T-helper 1 cell treated with Interleukin-12 subunit alpha and Interleukin-12 subunit beta and Interleukin-4 antibody, amounts not matched to agents 30 ng/mL and 1 ng/mL, for 36 hours (primary cell): ENCODE measurements at places on chromosomes 6 and 20. TPM values are rescaled to one million over a fixed set of nuclear protein-coding genes. Genes with fewer than 3 reads are reported as not detected.

The TCP11 gene
- not detected in 2 replicates for total RNA-seq

The SLC35A1 gene
- 12.2 and 13.6 TPM in 2 replicates for total RNA-seq

The GJE1 gene
- not detected in 2 replicates for total RNA-seq

The OR2J2 gene
- total RNA-seq: not detected in 2 replicates

The KIAA0408 gene
- 16.4 and 17.6 TPM in 2 replicates for total RNA-seq
